ENCODE measurements at places on chromosomes 5 and 9.
A peak's percentile ranks its signal among the peaks of the same experiment; 100 is the strongest.

- DNase-seq = no peak
These were observed 19.3 kb downstream of the NREP start for GRCh38 chr5:111737716-111738115.

DNA sequence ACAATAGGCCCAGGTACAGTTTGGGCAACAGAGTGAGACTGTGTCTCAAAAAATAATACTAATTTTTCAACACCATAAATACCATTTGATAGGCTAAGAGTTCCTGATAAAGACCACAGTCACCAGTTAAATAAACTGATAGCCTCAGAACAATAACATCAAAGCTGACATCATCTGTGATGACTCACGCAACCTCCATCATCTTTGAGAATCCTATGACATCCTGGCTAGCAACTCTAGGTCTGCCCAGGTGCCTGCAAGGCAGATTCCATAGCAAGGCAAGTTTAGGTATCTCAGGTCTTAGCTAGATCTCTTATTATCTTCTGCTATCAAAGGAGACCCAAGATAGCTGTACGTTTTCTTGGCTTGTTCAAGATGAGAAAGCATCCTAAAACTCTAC is 30.5 kb upstream of the UBAP2 start:
- DNase-seq = no peak

- no peak for DNase-seq
These were observed 218.3 kb downstream of the PBX3 start for GRCh38 chr9:125965477-125965876.

DNA sequence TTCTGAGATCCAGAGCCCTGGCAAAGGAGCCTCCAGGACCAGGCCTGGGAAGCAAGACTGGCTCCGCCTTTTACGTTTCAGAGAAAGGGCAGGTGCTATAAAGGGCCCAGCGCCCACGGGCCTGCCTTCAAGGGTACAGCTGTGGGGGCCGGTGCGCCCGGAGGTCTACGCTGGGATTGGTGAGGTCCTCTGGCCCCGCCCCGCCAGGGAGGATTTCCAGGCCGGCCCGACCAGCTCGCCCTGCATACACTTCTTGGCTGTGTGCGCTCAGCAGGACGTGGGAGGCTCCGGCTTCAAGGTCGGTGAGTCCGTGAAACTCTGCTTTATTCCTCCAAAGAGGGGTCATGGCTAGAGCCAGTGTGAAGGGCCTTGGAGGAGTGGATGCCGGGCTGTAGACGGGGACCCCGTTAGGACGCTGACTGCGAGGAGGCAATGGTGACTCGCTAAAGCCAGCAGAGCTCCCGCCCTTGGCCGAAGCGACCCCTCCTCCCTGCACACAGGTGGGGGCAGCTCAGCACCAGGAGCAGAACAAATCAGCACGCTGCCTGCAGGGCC is at the start of gene CKMT2:
Gene CKMT2 (plus strand): TSS at position 243 of the 555 bp plus-strand sequence. CDS start 17,811 bp downstream, outside the sequence.
- DNase-seq = peak; percentile 50

DNA sequence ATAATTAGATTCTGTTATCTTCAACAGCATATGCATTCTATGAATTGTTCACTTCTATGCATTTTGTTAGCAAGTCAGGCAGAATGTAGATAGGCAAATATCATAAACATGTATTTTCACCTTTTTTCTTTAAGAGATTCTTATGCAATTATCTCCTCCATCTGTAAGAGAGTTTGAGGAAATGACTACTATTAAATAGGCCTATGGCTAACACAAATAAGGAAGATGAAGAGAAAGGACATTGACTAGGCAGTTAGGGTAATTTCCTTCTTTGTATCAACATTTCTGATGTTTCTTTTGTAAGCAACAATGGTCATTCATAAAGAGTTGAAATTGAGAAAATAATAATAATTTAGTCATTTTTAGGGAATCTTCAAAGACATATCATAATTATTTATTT is 145.2 kb upstream of the CDH12 start:
- DNase-seq = no peak

DNA sequence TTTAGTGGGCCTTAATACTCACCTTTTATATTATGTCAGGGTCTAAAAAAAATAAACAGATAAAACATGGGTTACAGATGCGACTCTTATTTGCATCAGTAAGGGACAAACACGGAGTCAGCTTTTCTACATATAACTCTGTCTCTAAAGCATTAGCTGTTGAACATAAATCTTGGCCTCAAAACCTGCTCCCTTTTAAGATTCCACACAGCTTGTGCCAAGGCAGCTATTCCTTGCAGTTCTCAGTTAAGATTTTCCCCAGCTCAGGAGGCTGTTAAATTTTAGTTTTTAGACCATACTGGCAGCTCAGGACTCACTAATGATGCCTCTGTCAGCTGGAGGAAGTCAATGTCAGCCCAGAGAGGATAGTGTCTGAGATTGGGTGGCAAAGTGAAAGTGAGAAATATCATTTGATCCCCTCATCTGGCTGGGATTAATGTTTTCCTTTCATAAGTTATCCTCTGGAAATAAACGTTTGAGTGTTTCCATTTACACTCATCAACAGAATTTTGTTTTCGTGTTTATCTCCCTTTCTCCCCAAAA is 287.5 kb downstream of the ELAVL2 start:
- no peak for DNase-seq

DNA sequence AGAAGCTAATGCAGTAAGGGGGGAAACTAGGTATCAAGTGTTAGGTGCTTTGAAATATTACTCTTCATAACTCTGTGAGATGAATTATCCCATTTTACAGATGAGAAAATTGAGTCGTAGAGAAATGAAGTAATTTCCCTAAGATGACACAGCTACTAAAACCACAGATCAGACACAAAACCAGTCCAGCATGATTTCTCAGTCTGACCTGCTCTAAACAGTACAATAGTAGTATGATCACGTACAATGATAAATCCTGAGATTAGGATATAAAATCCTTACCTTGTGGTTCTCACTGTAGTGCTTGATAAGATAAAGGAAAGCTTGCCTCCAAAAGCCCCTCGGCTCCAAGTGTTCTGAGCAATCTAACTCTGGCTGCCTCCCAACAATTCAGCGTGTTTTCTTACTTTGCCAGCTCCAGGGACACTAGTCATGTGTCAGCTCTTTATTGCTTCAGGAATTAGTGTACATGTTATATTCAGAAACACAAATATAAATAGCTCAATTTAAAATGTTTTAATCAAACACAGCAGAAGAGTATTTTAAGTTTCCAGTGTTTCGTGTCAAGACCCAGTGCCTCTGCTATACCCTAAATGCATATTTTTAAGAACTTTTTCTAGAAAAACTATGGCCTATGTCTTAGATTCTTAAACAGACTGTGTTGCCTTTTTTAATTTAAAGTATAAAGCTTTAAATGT is 243.6 kb downstream of the DENND1A start:
- DNase-seq = peak; percentile 73

DNA sequence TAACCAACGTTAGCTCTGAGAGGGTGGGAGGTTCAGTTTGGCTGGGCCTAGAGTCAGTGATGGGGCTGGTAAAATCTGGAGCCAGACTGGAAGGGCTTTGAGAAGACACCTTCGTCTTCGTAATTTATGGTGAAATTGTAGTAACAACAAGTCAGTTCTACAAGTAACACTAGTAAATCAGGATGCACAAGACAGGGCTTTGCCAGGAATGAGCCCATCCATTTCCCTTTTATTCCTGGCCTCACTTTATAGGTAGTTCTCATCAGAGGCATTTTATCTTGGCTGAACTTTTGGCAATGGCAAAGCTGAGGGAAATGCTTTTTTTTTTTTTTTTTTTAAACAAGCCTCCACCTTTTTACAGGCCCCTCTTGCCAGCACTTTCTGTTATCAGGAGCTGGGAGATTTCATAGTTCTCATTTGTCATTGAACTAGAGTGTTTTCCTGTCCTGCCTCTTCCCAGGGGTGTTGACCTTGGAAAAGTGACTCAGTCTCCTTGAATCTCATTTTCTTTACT is 110.5 kb upstream of the KLF4 start:
- DNase-seq = no peak

DNA sequence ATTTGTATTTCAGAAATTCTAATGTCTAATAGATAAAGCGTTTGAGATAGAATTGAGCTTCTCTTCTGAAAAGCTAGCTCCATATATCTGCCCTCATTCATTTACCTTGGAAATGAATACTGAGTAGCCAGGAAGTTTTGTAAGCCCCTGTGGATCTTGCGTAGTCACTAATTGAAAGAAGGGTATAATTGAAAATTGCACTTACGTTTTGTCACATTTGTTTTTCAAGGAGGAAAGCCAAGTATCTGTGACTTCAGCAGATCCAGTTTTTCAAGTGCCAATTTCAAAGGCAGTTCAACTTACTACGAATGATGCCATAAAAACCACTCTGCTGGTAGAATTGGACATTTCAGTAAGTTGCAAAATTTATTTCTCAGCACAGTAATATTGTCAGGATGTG is 14.0 kb downstream of the MTRR start:
- DNase-seq = no peak

GRCh38 chr5:161256957-161257356 is 289.6 kb downstream of the GABRB2 start:
- no peak for DNase-seq

GRCh38 chr5:132434416-132435286 is 55.9 kb downstream of the IRF1 start:
- no peak for DNase-seq

All from NCI-H2029 treated with DMSO at 0.1 percent for 48 hours (cell line).